CD4-positive, alpha-beta T cell treated with Interleukin-1 beta for 1 hour (primary cell): ENCODE measurements at places on chromosomes 1 and 21.

- peak; percentile 65 for DNase-seq
Observed at GRCh38 chr1:159188375-159188788, 16.3 kb upstream of the ACKR1 start.

GRCh38 chr1:224113918-224114786 is at the start of gene FBXO28:
Gene FBXO28, plus strand, starts transcription at chr1:224114111. Its CDS starts 19 bp downstream, at chr1:224114130.
- peak; percentile 95 for DNase-seq

- no peak for DNase-seq
Observed at GRCh38 chr1:161768986-161769672, 3.0 kb downstream of the ATF6 start.

DNA sequence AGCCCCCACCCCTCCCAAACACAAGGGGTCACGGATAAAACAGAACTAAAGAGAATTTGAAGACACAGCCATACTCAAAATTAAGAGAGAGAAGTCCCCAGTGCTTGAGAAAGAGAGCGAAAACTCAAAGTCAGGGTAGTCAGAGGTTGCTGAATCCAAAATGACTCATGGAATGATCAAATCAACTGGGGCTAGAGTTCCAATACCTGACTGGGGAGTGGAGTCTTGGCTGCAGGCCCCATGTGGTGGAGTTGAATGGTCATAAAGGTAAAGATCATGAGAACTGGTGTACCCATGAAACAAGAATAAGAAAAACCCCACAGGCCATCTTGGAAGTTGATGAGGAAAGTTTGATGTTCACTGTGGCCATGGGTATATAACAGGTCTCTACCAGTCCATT is 84.5 kb upstream of the LRRN2 start:
- DNase-seq = no peak

GRCh38 chr1:97693601-97694000 is 227.2 kb downstream of the DPYD start:
- no peak for DNase-seq

DNA sequence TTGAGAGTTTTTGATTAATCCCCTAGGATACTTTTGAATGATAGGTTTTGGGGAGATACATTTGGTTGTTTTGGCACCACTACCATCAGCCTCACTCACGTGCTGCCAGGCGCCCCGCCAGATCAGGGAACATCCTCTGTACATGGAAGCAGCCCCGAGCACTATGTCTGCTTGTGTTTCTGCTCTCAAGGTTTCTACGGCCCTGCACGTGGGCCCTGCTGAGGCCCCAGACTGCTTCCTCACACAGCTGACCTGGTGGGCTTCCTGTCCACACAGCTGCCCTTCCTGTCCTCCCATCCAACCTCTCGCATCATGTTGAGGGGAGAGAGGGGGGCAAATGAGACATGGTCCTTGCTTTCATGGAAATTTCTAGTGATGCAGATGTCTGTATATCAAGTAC is 20.0 kb downstream of the ADARB1 start:
- DNase-seq = no peak

- no peak for DNase-seq
Observed at GRCh38 chr1:232962761-232963745, 12.6 kb downstream of the NTPCR start.

DNA sequence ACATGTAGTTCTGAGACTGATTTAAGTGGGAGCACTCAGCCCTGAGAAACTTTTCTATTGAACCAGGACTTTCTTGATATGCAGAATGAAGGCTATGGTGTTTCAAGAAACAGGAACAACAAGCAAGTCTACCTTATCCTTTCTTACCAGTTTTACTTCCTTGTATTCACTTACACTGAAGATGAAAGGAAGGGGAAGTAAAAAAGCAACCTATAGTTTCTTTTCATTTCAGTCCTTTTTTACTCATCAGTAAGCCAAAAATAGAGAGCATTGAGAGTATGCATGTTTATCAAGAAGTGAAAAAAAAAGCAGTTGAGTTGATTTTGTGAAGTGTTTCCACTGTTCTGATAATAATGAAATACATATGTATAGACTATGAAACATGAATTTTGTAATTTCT is 1010.3 kb downstream of the AMY1C start:
- no peak for DNase-seq

GRCh38 chr1:161342821-161343220 is 24.9 kb downstream of the CFAP126 start:
- no peak for DNase-seq

DNA sequence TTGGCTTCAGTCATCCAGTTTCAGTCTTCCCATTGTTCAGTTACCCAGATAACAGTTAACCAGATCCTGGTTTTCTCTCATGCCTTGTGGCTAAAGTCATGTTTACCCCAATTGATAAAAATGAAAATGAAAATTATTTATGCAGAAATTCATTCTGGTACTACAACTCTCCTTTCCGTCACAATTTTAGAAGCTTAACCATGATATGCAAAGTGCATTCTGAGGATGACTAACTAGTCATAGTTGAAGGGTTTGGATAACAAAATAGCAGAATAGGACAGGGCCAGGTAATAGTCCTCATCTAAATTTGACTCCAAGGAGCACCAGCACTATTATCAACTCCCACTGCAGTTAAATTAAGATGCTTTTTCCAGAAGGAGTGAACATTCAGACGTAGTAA is 94.7 kb downstream of the NTMT2 start:
- DNase-seq = no peak

DNA sequence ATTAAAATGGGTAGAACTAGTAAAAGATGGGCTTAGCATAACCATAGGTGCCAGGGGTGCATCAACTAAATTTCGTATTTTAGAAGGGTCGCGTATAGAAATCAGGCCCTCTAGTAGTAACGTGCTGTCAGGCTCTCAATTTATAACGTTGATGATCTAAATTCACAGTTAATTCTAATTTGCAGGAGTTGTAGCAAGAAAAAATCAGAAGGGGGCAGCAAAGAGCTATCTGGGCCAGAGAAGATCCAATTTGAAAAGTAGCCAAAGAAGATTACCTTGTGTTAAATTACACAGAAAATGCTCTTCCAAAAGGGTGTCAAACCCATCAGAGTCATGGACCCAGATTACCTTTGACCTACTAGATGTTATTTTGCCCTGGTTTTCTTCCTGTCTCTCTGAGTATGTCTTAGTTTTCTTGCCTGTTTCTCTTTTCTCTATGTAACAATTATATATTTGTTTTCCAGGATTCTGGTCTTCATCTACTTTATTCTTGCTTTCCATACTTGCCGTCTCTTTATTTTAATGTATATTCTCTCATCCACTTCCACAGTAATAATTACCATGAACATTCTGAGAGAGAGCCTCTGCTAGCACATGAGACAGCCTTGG is 1030.9 kb downstream of the AMY1C start:
- DNase-seq = no peak

GRCh38 chr1:172895050-172895460 is 155.7 kb downstream of the TNFSF18 start:
- DNase-seq = no peak

DNA sequence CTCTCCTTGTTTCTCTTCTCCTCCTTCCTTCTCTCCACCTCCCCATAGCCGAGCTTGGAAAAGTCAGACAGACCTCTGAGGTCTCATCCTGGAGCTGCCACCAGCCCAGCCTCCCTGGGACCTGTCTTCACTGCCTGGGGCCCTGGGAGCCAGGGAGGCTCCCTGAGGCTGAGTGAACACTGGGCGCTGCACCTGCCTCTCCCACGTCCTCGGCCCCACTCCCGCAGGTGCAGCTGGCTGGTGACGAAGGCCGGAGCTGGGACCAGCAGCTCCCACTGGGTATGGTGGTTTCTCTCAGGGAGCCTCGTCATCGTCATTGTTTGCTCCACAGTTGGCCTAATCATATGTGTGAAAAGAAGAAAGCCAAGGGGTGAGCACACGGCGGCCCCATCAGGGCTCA is 5.3 kb downstream of the TNFRSF14 start:
- DNase-seq = no peak

GRCh38 chr1:149927563-149928400 is at the start of gene SF3B4:
Gene SF3B4, minus strand, starts transcription at chr1:149927803. Its CDS starts 44 bp downstream, at chr1:149927759.
- peak; percentile 94 for DNase-seq

DNA sequence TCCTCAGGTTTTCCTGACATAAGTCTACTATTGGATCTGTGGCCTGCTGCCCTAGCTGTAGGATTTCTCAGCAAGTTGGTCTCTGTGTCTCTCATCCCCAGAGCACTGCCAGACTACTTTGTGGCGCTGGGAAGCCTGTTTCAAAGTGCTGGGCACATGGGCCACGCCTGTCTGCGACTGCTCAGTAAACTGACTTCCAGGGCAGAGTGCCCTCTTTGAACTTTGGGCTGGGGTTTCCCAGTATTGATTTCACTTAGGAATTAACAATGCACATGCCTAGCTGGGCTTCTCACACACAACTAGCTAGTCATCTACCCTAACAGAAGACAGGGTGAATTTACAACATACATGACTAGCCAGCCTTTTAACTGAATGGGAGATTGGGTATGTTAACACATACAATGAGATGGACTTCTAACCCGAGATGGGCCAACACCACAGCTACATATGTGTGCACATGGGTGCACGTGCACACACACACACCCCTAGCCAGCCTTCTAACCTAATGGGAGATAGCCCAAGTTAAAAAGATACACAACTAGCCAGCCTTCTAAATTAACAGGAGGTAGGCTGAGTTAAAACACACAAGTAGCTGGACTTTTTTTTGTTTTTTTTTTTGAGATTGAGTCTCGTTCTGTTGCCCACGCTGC is 6.9 kb upstream of the TRIM17 start:
- DNase-seq = no peak

DNA sequence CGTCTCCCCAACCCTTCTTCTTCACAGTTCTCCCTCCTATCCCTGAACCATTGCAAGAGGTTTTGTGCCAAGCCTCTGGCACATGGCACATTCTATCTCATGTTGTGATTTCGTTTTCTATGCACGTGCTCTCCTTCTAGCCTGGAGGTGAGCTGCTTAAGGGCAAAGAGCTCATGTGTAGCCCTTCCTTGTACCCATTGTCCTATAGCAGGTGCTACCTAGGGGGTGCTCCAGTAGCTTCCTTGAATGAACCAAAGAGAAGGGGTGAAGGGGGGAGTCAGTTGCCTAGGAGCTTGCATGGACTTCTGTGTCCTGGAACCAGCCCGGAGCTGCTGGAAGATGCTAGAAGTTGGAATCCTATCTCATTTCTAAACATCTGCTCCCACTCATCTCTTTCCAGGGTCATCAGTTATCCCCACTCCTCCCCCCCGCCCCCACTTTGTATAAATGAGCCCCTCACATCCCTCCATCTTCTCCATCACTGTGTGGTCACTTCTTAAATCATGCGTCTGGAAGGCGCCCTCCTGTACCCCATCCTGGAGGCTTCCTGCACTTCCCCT is 535 bp upstream of the DISC1 start:
- DNase-seq = no peak

DNA sequence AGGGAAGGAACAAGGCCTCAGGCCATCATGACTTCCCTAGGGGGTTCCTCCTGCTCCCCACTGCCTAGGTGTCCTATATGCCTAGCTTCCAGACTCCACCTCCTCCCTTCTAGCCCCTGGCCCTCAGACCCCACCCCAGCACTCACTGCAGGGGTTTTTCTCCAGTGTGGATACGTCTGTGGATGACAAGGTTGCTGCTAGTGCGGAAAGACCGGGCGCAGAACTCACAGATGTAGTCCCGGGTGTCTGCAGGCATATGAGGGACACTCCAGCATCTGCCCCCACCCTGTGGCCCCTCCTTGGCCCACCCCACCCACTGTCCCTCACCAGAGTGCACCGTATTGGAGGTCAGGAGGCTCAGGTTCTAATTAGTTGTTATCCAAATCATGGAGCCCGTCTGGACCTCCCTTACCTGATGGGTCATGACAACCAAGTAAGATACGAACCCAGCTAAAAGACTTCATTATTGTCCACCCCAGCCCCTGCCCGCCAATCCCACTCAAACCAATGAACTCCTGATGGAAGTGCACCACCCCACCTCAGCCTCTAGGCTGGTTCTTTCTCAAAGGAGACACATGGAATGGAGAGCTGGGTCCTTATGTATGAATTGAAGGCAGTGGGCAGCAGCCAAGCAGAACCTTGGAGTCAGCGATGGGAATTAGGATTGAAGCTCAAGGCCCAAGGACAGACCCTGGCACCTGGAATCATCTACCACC is 8.2 kb downstream of the ZNF692 start:
- no peak for DNase-seq

DNA sequence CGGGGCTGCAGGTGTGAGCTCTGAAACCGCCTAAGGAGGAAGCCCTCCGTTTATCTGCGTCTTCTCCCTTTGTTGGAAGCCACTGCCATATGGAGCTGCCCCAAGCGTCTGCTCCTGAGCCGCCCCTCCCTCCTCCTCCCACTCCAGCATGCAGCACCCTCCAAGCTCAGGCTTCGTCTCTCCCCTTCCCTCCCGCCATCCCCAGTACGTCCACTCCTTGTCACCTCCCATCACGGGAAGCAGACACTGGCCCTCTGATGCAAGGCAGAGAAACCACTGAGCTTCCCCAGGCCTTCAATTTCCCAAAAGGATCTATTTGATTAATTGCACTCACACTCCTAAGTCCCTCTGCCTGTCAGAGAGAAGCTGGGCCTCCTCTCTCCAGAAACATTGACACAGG is 52.5 kb downstream of the NFASC start:
- no peak for DNase-seq

- no peak for DNase-seq
Observed at GRCh38 chr21:41825881-41826280, 53.3 kb downstream of the PRDM15 start.

- no peak for DNase-seq
Observed at GRCh38 chr1:202244841-202245261, 51.3 kb downstream of the LGR6 start.

- DNase-seq = no peak
Observed at GRCh38 chr1:184419350-184420161, 32.7 kb downstream of the C1orf21 start.

DNA sequence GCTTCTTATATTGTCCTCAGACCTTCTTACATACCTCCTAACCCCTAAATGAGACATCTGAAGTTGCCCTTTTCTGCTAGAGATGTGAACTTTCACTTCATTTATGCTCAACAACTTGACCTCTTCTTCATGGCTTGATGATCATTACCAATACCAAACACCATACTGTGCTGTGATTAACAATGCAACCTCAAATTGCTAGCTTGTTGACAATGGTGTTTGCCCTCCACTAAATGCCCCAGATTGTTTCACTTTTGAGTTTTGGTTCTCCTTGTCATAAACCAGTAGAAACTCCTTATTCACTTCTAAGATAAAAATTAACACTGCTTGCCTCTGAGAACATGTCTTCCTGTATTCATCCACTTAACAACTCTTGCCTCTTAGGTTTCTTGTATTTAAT is 5.6 kb downstream of the JAK1 start:
- no peak for DNase-seq

- DNase-seq = no peak
Observed at GRCh38 chr1:201711811-201712210, 117.1 kb upstream of the IPO9 start.

DNA sequence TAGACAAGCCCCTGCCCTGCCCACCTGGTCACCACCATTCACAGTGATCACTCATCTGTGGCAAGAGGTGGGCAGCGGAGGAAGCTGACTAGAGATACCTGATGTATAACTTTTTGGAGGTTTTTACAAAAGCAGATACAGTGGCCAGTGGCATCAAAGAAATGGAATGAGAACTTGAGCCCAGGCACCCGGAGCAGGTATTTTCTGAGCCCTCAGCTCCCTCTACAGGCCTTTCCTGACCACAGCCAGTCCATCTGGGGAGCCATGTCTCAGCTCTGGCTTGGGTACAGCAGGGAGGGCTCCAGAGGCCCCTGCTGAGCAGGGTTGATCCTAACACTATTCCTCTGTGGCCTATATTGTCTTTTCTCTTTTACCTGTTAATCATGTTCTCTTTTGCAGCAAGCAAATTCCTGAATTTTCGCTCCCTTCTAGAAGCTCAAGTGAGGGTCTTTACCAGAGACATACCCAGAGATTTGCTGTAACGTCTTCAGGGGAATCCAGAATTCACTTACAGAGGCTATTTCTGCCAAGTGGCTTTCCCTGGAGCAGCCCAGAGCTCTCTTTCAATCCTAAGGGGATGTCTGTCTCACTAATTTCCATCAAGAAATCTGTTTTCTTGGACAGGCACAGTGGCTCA is 27.3 kb downstream of the GPR157 start:
- DNase-seq = peak; percentile 13
